ENCODE measurements at places on chromosomes 7 and 10. TPM values are rescaled to one million over a fixed set of nuclear protein-coding genes. Genes with fewer than 3 reads are reported as not detected.

GALNT11 gene
- 125 TPM for polyA plus RNA-seq

PAPSS2 gene
- 33.4 TPM for polyA plus RNA-seq

EVX1 gene
- 0.11 TPM for polyA plus RNA-seq

IKZF1 gene
- polyA plus RNA-seq, result 1.8 TPM

PLA2G12B gene
- 10.2 TPM for polyA plus RNA-seq

HKDC1 gene
- 15.6 TPM for polyA plus RNA-seq

LOXL4 gene
- polyA plus RNA-seq, result 4.0 TPM

CYP26C1 gene
- 0.09 TPM for polyA plus RNA-seq

TMEM213 gene
- 52.3 TPM for polyA plus RNA-seq

ZNF800 gene
- polyA plus RNA-seq, result 21.9 TPM

CTNNA3 gene
- 2.1 TPM for polyA plus RNA-seq

GSTO2 gene
- polyA plus RNA-seq, result 43.2 TPM

GRCh38 chr10:82331716-82332115 lies 456.7 kb downstream of the NRG3 start:
- no peak for DNase-seq

GRCh38 chr7:1457949-1458682 lies 1.2 kb downstream of the MICALL2 start:
- no peak for DNase-seq

DNA sequence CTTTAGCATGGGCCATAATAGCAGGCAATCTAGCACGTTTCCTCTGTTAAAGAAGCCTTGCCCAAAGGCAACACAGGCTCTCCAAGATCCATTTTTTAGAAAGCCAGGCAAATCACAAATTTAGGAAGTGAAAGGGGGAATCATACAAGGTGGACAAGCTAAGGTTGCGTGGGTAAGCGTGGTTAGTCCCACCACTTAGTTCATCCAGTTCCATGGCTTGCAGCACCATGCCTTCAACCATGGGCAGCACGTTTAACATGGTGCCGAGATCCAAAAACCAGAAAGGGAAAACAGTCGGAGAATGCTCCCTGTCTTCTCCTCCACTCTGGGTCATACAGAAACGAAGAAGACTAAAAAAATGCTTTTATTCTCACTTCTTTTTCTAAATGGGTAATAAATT lies 234.4 kb upstream of the IMMP2L start:
- DNase-seq, result no peak

DNA sequence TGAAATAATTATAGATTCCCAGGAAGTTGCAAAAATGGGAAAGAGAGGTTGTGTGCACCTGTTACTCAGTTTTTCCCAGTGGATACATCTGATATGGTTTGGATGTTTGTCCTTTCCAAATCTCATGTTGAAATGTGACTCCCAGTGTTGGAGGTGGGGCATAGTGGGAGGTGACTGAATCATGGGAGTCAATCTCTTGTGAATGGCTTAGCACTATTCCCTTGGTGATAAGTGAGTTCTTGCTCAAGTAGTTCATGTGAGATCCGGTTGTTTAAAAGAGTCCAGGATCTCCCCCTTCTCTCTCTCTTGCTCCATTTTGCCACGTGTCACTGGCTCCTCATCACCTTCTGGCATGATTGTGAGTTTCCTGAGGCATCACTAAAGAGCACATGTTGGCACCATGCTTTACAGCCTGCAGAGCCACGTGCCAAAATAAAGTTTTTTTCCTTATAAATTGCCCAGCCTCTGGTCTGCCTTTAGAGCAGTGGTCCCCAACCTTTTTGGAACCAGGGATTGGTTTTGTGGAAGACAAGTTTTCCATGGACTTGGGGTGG lies 149.2 kb downstream of the RAMP3 start:
- no peak for DNase-seq

DNA sequence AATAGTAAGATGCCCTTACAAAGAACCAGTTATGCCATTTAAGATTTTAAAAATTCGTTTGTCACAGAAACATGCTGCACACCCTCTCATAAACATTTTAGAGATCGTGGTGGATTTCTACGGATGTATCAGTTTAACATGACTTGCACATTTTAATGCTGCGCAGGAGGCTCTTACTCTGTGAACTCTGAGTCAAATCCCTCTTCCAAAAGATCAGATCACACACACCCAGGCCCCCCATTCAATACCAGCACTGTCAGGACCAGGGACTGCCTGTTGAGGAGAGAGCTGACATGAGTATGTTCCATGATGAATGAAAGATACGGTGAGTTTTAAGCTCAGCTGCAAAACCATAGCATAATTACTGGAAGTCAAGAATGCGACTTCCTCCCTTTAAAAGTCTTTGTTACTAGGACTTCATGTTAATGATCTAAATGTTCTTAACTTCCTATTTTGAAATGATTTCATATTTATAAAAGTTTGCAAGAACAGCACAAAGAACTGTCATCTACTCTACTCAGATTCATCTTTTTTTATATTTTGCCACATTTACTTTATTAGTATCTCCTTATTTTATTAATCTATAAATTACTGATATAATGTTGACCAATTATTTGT lies 500.2 kb downstream of the GLRX3 start:
- DNase-seq, result no peak

DNA sequence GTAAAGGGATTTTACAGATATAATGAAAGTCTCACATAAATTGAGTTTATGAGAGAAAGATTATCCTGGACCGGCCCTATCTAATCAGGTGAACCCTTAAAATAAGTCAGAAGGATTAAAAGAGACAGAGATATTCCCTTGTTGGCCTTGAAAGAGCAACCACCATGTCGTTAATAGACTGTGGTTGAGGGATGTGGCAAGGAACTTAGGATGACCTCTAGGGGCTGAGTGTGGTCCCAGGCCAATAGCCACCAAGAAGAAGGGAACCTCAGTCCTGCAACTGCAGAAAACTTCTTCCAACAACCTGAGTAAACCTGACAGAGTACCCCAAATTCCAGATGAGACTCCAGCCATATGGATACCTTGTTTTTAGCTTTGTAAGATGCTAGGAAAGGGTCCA lies 121.5 kb downstream of the POLR1F start:
- no peak for DNase-seq

DNA sequence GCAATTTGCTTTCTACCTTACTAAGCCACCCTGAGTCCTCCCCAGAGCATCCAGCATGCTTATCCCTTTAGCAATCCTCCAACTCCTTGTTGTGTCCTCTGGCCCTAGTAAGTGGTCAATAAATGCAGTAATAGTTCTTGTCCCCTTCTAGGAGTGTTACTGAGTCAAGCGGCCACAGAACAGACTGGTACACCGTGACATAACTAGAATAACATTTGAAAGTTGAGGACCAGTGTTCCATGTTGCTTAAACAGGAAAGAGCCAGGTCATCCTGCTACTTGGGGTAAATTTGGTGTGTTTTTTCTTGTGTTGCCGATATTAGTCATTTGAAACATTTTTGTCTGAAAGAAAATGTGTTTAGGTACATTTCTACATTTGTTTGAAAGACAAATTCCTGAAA lies 4.8 kb upstream of the CDK6 start:
- no peak for DNase-seq

DNA sequence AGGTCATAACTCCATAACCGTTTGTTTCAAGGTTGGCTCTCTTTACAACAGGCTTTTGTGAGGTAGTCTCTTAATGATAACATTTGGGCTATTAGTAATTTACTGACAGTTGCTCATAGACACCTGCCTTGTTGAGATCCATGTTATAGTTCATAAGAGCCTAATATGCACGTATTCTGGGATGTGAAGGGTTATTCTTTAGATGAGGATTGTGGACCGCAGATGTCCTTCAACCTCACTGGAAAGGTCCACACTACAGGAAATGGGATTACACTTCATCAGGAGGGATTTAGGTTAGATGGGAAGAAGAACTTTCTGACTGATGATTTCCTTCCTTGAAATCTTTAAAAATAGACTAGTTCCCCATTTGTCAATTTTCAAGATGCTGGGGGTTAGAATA lies 62.8 kb downstream of the SAMD9 start:
- no peak for DNase-seq

- no peak for DNase-seq
Measured at GRCh38 chr7:135194494-135195095, 16.7 kb downstream of the WDR91 start.

GRCh38 chr10:101053516-101053915 lies 8.3 kb upstream of the KAZALD1 start:
- no peak for DNase-seq

GRCh38 chr10:62980687-62981086 lies 152.4 kb upstream of the NRBF2 start:
- DNase-seq, result no peak

DNA sequence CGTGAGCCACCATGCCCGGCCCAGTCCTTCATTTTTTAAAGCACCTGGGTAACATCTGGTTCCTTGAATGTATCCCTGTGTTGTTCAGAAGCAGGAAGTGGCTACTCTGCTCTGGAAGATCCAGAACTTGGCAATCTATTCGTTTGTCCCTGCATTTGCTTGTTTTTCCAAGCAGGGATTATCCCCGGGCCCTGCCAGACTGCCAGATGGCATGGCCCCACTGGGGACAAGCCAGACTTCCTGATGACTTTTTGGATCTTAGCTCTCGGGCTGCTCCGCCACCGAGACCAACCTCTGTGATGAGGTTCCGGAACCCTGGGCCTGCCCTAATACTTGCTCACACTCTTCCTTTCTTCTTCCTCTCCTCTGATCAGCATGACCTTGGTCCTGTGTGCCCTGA lies 496.7 kb downstream of the TYW1 start:
- DNase-seq, result no peak

DNA sequence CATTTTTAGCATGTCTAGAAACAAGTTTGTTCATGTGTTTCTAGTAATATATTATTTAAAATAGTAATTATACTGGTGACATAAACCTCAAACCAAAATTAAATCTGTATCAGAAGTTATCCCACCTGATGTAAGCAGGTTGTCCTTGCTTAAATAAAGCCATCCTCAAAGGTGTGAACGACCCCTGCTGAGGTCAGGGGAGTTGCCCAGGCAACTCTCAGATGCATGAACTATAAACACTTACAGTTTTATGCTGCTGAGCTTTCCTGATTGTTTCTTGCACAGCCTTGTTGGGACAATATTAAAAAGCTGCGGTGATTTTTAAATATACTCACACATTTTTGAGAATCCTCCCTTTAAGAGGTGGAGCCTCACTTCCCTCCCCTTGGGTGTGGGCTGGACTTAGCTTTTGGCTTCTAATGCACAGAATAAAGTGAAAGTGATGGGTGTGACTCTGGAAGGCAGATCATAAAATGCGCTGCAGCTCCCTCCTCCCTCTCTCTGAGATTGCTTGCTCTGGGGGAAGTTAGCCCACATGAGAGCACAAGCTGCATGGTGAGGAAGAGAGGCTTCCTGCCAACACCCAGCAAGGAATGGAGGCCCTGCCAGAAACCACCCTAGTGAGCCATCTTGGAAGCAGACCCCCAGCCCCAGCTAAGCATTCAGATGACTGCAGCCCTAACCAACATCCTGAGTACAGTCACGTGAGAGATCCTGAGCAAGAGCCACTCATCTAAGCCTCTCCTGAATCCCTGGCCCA lies 152.7 kb downstream of the SKIDA1 start:
- DNase-seq, result no peak

GRCh38 chr10:92845921-92846320 lies 2.4 kb upstream of the EXOC6 start:
- DNase-seq, result no peak

DNA sequence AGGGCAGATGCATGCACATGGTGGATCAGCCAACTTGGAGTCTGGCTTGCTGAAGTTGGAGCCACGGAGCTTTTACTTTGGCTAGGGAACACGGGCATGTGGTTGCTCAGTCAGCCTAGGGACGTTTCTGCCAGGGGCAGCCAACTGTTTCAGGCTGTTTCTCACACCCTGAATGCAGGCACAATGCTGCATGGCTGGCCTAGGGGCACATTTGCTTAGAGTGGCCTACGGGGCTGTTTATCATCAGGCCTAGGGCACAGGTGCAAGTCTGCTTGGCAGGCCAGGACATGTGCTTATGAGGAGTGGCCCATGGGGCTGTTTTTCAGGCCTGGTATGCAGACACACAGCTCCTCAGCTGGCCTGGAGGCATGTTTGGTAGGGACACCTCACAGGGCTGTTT lies 107.4 kb downstream of the GSAP start:
- DNase-seq, result no peak

DNA sequence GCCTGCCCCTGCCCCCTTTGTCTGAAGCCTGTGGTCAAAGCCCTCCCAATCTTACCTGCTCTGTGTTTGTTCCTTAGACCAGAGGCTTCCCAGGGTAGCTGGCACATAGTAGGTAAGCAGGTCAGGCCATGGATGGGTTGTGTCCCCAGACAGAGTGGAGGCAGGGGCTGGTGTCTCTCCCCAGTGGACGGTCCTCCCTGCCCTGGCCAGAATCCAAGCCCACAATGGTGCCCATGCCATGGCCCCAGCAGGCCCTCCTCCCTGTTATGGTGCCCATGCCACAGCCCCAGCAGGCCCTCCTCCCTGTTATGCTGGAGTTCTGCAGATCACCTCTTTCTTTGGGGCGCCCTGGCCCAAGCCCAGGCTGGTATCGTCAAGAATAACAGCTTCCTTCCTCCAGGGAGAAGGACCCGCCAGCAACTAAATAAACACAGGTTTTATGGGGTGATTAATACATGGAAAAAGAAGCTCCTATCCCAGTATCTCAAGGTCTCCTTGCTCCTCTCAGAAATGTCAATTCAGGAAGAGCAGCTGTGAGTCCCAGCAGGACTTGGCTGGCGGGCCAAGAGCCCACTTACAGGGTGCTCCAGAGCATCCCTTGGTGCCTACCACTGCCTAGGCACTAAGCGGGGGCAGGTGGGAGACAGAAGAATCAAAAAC lies 82.0 kb downstream of the NEURL1 start:
- no peak for DNase-seq

DNA sequence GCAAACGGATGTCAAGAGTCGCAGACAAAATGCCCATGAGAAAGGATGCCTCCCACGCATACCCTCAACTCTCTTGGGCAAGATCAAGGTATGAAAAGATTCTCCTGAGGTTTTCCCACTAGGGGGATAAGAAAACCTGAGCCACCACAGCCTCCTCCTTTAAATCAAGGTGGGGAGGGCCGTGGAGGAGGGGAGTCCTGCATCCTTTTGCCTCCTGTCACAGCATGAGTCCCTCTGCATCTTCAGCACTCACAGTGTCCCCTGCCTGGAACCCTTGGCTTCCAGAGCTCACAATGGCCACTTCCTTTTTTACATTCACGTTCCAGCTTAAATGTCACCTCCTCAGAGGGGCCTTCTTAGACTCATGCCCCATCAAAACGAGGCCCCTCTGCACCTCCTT lies 207.6 kb downstream of the GLI3 start:
- no peak for DNase-seq

Measured in renal cortex interstitium (tissue), 15 donors.